ENCODE measurements at places on chromosomes 12 and 14.

DNA sequence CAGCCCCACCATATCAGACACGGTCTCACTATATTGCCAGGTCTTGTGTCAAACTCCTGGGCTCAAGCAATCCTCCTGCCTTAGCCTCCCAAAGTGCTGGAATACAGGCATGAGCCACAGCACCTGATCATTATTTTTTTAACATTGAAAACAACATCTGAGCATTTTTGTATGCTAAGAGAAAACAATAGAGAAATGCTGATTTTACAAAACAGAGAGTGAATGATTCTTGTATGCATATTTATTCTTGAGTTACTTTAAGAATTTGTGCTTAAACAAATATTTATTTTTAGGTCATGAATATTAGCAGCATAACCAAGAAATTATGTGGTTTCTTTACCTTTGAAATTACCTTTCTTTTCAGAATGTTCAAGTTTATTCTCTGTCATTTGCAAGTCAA, 81.8 kb upstream of the KITLG start:
- no peak for DNase-seq

- DNase-seq: no peak
These were observed 189.0 kb upstream of the ARHGAP5 start for GRCh38 chr14:31887929-31888580.

DNA sequence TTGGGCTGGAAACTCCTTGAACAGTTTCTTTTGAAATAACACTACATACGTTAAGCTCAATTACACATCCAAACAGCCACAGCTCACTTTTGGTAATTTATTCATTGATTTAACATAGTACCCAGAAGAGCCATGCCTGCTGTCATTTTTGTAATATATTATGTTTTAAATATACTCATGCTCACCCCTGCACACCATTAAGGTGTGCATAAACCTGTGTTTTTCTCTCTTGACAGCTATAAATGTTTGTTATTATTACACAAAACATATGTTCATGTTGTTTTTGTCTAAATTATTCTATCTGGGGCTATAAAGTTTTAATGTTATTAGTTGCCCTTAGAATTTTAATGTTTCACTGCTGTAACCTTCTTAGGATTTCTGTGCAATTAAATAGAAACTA, 296.1 kb downstream of the AKAP6 start:
- no peak for DNase-seq

- DNase-seq: no peak
These were observed 1.7 kb upstream of the AKAP6 start for GRCh38 chr14:32327255-32327961.

DNA sequence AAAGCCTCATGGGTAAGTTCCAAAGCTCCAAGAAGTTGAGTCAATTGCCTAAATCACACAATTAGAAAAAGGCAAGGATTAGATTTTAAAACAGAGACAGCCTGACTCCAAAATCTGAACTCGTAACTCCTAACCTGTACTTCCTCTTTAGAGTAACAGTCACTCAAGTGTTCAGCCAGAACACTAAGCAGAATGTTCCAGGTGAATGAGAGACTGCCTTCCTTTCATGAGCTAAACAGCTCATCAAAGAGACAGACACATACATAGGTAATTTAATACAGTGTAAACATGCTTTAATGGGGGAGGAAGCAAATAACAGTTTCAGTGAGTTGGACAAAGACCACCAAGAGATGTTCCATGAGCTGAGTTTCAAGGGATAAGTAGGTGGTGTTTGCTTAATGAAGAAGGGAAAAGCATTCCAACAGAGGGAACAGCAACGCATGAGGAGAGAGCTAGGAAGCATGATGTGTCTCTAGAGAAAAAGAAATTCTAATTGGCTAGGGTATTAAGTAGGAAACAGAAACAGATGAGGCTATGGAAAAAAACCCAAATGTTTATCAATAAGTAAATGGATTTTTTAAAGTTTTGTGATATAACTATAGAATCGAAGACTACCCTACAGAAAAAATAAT, 403.9 kb downstream of the MED13L start:
- peak; percentile 83 for DNase-seq

DNA sequence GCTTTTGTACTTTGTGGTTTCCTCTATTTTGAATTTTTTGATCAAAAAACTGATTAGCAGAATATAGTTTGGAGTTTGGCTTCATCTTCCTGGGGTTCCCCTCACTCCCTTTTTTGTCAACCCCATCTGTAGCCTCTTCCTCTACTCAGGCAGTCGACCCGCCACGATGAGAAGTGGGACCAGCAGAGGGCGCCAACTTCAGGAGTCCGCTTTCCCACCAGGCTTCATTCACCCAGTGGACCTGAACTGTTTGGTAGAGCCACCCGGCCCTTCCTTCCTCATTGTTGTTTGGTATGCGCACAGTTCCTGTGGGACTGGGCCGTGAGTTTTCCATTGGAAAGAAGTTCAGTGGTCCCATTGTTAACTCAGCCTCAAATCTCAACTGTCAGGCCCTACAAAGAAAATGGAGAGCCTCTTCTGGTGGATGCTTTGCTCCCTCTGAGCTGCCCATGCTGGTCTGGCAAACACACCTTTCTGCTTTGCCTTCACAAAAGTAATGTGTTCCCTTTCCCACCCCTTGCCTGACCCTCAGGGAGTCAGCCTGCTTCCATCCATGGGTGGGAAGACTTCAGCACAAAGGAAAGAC, 21.7 kb downstream of the TMBIM6 start:
- DNase-seq: no peak

DNA sequence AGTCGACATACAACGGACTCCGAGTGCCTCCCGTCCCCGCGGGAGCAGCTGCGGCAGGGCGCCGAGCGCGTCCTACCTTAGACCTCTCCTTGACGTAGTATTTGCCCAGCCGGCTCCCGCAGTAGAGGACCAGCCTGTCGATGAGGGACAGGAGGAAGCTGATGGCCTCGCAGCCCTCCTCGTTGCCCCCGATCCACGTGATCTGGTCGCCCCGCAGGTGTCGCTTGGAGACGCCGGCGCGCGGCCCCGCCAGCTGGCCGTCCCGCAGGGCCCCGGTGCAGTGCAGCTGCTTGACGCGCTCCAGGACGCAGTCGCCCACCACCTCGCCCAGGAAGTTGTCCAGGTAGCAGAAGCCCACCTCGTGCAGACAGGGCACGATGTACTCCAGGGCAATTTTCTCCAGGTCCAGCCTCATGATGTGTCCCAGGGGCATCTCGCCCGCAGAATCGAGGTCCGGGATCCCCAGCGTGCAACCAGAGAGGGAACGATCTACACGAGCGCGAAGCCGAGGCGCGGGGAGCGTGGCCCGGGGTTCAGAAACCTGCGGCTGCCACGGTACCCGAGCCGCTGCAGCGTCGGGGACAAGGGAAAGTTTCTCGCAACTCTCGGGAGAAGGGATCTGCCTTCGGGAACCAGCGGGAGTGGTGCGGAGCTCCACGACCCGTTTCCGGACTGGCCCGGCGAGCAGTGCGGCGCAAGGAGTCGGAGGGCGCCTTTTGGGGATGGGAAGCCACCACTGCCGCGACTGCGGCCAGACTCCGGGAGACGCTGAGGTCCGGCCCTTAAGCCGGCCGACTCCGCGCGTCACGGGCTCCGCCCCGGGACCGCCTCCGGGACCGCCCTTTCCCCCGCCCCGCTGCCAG, at the start of gene EGLN3:
Gene EGLN3 (minus strand): TSS at position 755 of the 863 bp plus-strand sequence. CDS start 322 bp downstream, at position 433.
- peak; percentile 100 for DNase-seq

DNA sequence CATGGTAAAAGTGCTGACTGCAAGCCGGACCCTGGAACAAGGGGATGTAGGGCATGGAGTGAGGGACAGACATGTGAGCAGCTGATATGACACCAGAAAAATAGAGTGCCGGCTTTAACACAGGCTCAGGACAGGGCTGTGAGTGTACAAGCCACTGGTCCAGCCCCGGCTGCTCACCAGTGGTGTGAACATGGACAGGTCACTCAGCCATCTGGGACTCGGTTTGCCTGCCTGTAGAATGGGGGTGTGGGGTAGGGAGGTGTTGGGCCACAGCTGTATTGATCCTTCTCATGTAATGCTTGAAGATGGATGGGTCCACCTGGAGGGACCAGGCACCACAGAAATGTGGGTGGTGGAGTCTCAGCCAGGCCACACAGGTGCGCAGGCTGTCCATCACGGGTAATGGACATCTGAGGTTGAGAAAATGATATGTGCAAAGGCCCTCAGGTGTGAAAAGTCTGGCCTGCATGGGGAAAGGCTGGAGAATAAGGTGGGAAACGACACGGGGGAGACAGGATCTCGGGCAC, 10.6 kb upstream of the KRT74 start:
- DNase-seq: no peak

GRCh38 chr14:92704821-92705220, 43.6 kb downstream of the LGMN start:
- no peak for DNase-seq

DNA sequence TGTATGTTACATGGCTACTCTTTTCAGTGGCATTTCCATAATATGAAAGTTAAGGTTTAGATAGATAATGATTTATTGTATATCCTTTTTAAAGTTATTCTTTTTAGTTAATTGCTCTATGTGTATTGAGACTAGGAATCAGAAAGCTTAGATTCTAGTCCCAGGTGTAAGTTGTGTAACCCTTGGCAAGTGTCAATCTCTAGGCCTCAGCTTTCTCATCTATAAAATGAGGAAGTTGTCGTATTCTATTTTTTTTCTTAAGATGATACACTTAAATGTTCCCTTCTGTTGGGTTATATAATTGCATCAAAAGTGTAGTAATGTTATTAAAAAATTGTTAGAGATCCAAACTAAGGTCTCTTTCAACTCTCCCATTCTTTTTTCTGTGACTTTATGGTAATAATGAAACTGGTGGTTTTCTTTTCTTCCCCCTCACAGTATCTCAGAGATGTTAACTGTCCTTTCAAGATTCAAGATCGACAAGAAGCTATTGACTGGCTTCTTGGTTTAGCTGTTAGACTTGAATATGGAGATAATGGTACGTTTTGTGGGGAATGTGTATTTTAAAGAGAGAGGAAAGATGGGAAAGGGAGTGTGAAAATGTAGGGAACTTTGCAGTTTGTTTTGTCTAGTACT, 4.1 kb downstream of the RTRAF start:
- no peak for DNase-seq

DNA sequence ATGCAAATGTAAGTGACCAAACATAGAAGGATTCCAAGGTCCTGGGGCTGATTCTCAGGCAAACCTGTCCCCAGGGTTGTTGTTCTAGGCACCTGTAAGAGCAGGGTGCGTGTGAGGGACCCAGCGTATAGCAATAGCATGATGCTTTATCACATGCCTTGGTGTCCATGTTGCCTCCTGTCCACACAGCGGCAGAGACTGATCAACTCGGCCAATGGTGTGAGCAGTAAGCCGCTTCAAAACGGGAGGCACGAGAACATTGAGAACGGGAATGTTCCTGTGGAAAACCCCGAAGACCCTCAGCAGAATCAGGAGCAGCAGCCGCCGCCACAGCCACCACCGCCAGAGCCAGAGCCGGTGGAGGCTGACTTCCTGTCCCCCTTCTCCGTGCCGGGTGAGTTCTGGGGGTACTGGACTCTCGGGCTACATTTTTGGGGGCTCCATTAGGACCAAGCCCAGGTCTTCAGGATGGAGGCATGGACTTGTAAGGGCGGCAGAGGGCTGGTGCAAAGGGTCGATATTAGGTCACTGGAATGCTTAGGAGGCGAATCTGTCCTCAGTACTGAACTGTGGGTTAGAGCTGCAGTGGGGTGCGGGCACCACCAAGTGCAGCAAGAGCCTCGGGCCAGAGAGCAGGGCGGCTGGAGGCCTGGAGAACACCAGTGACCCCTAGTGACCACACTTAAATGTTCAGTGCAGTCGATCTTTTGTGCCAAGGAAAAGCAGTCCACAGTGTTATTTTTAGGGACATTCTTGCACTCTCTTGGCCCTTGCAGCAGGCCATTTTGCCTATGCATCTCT, 57.2 kb upstream of the RIN3 start:
- DNase-seq: no peak

DNA sequence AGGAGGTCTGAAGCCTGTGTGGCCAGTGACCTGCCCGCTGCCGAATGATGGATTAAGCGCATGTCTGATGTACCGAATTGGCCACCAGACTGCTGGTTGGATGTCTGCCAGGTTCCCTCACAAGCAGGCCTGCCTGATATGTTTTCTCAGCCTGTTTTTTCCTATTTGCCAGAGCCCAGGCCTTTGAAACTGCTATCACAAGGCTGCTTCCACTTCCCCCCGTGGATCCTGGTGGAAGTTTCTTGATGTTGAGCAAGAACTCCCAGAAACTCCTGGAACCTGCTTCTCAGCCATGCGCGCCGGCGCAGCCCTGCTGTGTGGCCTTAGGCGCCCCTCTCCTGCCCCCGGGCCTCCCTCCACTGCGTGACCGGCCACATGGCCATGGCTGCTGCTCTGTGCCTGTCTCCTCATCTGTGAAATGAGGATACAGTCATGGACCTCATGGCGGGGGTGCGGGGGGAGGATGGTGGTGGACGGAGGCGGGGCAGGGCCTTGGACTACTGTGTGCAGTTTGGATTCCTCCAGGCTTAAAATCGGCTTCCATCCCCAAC, 56.6 kb downstream of the CALM1 start:
- peak; percentile 7 for DNase-seq

DNA sequence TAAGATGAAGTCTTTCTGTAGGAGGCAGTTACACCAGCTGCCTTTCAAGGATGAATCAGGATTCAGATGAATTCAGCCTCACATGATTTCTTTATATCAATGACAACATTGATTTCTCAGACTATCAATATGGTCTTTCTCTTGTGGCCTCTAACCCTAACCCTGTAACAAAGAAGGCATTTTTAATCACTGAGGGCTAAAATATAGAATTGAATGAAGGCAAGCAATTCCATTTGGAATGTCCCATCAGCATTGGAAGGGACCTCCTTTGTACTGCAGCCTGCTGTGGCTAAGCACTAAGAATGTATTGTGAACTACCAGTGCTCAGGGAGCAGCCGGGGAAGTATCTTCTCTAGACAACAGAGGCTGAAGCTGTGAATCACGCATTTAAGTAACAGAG, 90.6 kb upstream of the FRMD6 start:
- no peak for DNase-seq

- no peak for DNase-seq
These were observed 320.2 kb upstream of the USP15 start for GRCh38 chr12:61939977-61940376.

DNA sequence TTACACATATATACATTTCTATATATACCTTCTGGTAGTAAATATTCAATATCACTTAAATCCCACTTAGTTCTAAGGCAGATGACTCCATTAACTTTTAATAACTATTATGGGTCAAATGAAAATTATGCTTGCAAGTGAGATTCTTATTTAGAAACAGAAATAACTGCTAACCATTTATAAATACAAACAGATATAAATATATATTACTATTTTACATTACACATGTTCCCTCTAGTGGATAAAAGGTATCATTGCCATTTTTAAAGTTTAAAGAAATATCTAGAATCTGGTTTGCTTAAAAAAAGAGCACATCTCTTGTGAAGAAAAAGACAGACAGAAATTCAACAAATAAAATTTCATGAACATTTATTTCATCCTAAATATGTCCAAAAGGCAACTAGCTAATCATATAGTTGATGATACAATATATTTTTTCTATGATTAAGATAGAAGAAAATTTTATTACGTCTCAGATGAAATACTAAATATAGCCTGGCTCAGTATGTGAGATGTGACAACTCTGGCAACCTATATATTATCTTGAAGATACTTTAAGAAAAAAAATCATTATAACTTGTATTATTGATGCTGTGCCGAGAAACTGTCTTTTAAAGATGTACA, 11.7 kb upstream of the RAD51AP1 start:
- no peak for DNase-seq

All from NCI-H2029 (cell line).